ENCODE measurements at places on chromosomes 1 and 21. TPM values are rescaled to one million over a fixed set of nuclear protein-coding genes. Genes with fewer than 3 reads are reported as not detected.

The C1orf216 gene
- total RNA-seq = 13.8 TPM

The TCHHL1 gene
- total RNA-seq = not detected

The KRTAP12-2 gene
- total RNA-seq = not detected

The SLC1A7 gene
- total RNA-seq = not detected

The KRTAP7-1 gene
- not detected for total RNA-seq

The ARV1 gene
- 25.3 TPM for total RNA-seq

The WDR77 gene
- total RNA-seq = 52.3 TPM

The FMN2 gene
- total RNA-seq = 5.2 TPM

The KCNJ9 gene
- total RNA-seq = not detected

The IL22RA1 gene
- 4.7 TPM for total RNA-seq

The AGMAT gene
- total RNA-seq = 6.1 TPM

The INTS11 gene
- 60.8 TPM for total RNA-seq

The AIRE gene
- total RNA-seq = not detected

The MPL gene
- not detected for total RNA-seq

The LPAR3 gene
- total RNA-seq = 0.21 TPM

The GPR61 gene
- total RNA-seq = not detected

The BNIPL gene
- total RNA-seq = 0.09 TPM

The HFM1 gene
- total RNA-seq = not detected

The VASH2 gene
- 3.9 TPM for total RNA-seq

The TMEM82 gene
- not detected for total RNA-seq

The KRTAP19-3 gene
- not detected for total RNA-seq

The SLC44A5 gene
- total RNA-seq = 0.10 TPM

The MIXL1 gene
- 0.24 TPM for total RNA-seq

The ZBTB21 gene
- total RNA-seq = 5.4 TPM

The PAPPA2 gene
- not detected for total RNA-seq

The GPR52 gene
- not detected for total RNA-seq

The RUNX3 gene
- 6.5 TPM for total RNA-seq

The GBP7 gene
- not detected for total RNA-seq

The OVAAL gene
- not detected for total RNA-seq

The GJC2 gene
- 0.45 TPM for total RNA-seq

The SPRR2E gene
- not detected for total RNA-seq

The OR2M4 gene
- not detected for total RNA-seq

The FABP3 gene
- not detected for total RNA-seq

The TFF3 gene
- total RNA-seq = not detected

The LHX8 gene
- 1.5 TPM for total RNA-seq

Measured in A549 treated with CpdA at 1 μM for 4 hours (cell line).